ENCODE measurements at places on chromosomes 5 and 9. TPM values are rescaled to one million over a fixed set of nuclear protein-coding genes. Genes with fewer than 3 reads are reported as not detected.

Gene OBP2B
- total RNA-seq, result not detected

Gene FSD1L
- 5.1 TPM for total RNA-seq

Gene AMBP
- total RNA-seq, result 8.7 TPM

Gene MLANA
- not detected for total RNA-seq

Gene ANKRD31
- total RNA-seq, result 0.06 TPM

Gene LCN15
- total RNA-seq, result not detected

Gene MPDZ
- 12.2 TPM for total RNA-seq

Gene UBE2D2
- total RNA-seq, result 182 TPM

Gene KIAA1958
- 1.5 TPM for total RNA-seq

Gene PCDHGA10
- total RNA-seq, result 0.02 TPM

Gene IFNB1
- not detected for total RNA-seq

Gene SLC6A7
- 0.02 TPM for total RNA-seq

Gene TMEM174
- total RNA-seq, result not detected

Gene CATSPER3
- total RNA-seq, result 0.48 TPM

Gene RNF183
- total RNA-seq, result not detected

Gene PIP5K1B
- not detected for total RNA-seq

Gene SPATA31A3
- total RNA-seq, result not detected

Gene TPRN
- 9.3 TPM for total RNA-seq

Gene LRRC19
- not detected for total RNA-seq

Gene NR6A1
- total RNA-seq, result 1.9 TPM

Gene RC3H2
- 26.3 TPM for total RNA-seq

Gene PCDHA12
- 2.8 TPM for total RNA-seq

Gene ENTREP1
- 0.86 TPM for total RNA-seq

Gene CDX1
- not detected for total RNA-seq

Gene OMD
- not detected for total RNA-seq

Gene PAIP1
- total RNA-seq, result 119 TPM

Gene DIRAS2
- total RNA-seq, result 0.02 TPM

Gene GMCL2
- total RNA-seq, result not detected

Gene SOHLH1
- not detected for total RNA-seq

Gene BTNL9
- 1.0 TPM for total RNA-seq

Gene SLC6A19
- total RNA-seq, result 0.32 TPM

Gene TMEM215
- not detected for total RNA-seq

Gene IL3
- total RNA-seq, result not detected

Gene SPATA31D4
- total RNA-seq, result not detected

Gene ZNF366
- not detected for total RNA-seq

Gene GRXCR2
- not detected for total RNA-seq

Gene PCDHB2
- total RNA-seq, result 3.4 TPM

Gene PLAC8L1
- total RNA-seq, result 0.38 TPM

Gene NREP
- total RNA-seq, result 2.2 TPM

Gene FOXD4L5
- 0.05 TPM for total RNA-seq

Gene PRUNE2
- total RNA-seq, result 0.09 TPM

Gene SLC25A46
- total RNA-seq, result 33.7 TPM

Gene CDKN2A
- not detected for total RNA-seq

Gene RGS7BP
- total RNA-seq, result not detected

Gene TNC
- 0.58 TPM for total RNA-seq

Gene DOK3
- 3.9 TPM for total RNA-seq

Gene LHX2
- total RNA-seq, result 3.5 TPM

Gene UAP1L1
- total RNA-seq, result 10.4 TPM

Gene DAB2IP
- total RNA-seq, result 11.0 TPM

Gene LTC4S
- 0.22 TPM for total RNA-seq

Gene DHX29
- total RNA-seq, result 26.0 TPM

Measured in A549 treated with dexamethasone at 1 μM for 4 hours (cell line).